ENCODE measurements at places on chromosomes 4 and X.

- DNase-seq: no peak
These were observed 576.8 kb downstream of the GBA3 start for GRCh38 chr4:23269566-23269965.

DNA sequence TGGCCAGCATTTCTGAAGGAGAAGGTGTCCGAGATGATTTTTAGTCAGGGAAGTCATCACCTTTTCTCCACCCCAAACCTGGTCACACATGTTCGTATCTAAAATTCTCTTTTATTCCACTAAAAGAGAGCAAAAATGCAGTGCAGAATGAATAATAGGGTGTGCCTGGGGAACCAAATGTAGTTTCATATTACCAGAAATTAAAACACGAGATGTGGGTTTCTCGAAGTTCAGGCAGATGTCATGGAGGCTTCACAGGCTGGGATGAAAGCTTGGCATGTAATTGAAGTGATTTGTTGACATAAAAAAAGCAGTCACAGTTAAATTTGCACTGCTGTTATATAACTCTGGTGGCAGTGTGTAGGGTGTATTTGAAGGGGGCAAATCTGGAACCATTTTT is 165.5 kb upstream of the PDE5A start:
- no peak for DNase-seq

DNA sequence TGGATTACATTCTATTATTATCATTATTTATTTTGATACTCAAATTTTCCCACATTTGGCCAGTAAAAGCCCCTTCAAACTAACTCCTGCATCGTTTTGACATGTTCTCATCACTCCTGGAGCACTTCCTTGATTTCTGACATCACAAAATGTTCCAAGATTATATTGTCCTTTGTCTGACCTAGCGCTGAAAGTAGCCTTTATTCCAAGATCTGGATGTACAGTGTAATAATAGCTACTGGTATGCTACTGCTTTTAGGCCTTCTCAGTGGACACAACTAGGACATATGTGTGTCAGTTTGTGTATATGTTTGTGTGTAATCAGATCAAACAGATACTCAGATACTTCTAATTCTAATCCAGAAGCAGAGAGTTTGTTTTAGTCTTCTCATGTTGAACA is 76.2 kb downstream of the GSTCD start:
- no peak for DNase-seq

GRCh38 chrX:103376118-103376978 is at the start of gene BEX3:
Gene BEX3 (plus strand): TSS chrX:103376538. CDS start chrX:103377522, 984 bp downstream.
- DNase-seq: peak; percentile 81

DNA sequence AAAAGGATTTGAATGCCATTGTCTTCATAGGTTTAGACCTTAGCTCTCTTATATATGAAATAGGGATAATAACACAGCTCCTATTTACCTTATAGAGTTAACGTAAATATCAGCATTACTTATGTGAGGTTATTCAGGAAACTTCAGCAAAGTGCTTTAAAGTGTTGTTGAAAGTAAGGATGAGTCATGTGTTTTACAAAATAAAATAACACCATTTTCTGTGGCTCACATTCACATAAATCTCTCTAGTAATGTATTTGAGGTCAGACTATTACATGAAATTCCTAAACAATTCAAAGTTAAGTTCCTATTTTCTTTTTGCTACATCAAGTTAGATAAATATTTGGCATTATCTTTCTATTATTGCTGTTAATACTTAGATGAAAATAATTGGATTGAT is 2.9 kb downstream of the GNRHR start:
- no peak for DNase-seq

DNA sequence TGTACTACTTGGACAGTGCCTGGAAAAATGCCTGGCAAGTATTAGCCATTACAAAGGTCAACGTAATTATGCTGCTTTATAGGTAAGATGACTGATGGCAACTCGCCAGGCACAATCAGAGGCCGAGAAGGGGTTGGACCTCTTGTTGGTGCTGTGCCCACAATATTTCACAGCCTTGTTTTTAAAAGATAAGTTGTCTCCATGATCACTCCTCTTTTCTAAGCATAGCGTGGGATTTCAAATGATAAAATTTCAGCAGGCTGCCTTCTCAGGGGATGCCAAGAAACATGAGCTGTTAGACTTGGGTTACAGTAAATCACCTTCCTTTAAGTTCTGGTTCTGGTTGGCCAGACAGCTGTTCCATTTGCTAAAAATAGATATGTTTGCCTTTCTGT is 26.9 kb downstream of the HOPX start:
- DNase-seq: no peak

GRCh38 chrX:153927672-153927921 is 1.5 kb upstream of the ARHGAP4 start:
- DNase-seq: peak; percentile 20

- peak; percentile 13 for DNase-seq
These were observed 1.1 kb upstream of the GTPBP6 start for GRCh38 chrX:319579-320125.

DNA sequence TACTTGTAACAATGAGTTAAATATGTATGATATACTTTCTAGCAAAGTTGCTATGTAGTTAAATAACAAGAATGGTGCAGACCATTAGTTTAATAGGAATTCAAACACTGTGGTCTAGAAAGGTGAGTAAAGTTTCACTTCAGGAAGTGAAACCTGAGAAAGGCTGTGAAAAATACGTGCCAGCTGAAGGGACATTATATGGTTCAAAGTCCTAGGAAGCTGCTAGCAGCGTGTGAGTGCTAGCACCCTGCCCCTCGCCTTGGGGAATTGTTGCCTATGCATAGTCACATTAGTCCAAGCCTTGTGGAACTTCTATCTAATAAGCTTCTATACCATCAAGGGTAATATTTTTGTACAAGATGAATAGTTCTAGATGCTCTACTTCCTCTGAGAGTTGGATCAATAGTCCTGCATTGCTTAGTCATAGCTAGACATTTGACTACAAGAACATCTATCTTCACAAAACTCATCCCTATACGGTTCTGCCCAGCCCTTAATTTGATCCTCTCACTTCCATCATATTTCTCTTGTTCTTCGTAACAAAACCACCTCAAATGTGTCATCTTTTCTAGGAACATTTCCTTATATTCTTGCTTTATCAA is 45.8 kb upstream of the ARSJ start:
- no peak for DNase-seq
